ENCODE measurements at places on chromosomes 6 and 20. TPM values are rescaled to one million over a fixed set of nuclear protein-coding genes. Genes with fewer than 3 reads are reported as not detected.

C20orf202 gene
- 0.80 TPM for polyA plus RNA-seq

CENPQ gene
- polyA plus RNA-seq, result 3.3 TPM

ZNF165 gene
- polyA plus RNA-seq, result 0.51 TPM

BPI gene
- polyA plus RNA-seq, result 0.01 TPM

BEND6 gene
- 0.15 TPM for polyA plus RNA-seq

KDM1B gene
- polyA plus RNA-seq, result 2.3 TPM

CTCFL gene
- polyA plus RNA-seq, result not detected

FAM83C gene
- polyA plus RNA-seq, result 0.03 TPM

UBE2C gene
- 0.37 TPM for polyA plus RNA-seq

Measured in heart right ventricle (tissue), 16 donors.